AG04450 (cell line): ENCODE measurements at places on chromosomes 7 and 10.

DNA sequence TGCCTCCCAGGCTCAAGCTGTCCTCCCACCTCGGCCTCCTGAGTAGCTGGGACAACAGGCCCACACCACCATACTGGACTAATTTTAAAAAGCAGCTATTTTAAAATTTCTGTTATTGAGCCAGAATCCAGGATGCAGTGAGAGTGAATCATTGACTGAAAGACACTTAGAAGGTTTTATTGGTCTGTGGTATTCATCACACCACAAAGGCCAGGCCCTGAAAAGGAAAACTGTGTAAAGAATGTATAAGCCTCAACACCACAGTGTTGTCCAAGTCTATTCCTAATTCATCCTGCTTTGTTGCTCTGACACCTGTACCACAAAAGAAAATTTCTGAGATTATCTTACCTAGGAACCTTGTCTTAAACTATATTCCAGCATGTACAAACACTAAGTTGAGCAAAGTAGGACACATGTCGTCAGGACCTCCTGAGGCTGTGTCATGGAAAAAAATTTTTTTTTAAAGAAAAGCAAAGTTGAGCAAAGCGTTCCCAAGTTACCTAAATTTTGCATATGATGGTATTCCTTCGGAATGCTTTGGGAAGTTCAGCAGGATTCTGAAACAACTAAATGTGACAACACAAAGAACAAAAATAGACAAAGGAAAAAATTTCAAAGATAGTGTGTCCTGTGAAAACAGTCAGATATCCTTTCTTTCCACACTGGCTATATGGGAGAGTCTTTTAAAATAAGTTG is 129.6 kb upstream of the MKLN1 start:
- DNase-seq, result no peak

DNA sequence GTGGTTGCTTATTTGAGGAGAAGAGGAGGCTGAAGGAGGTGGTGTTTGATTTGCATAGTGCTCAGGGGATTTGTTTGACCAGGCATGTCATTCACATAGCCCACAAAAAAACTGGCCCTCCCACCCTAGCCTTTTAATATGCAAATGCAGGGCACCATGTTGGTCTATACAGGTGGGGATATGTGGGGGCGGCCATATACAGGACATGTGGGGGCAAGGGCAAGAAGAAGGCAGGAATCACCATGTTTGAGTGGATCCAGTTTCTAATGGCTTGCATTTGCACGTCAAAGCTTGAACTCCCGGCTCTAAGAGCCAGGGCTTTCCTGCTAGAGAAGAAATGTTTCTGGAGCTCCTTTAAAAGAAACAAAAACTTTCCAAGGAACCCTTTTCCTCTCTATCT is 541.0 kb downstream of the ZWINT start:
- DNase-seq, result no peak

- DNase-seq, result no peak
These were observed 35.1 kb upstream of the ING3 start for GRCh38 chr7:120915314-120916105.

DNA sequence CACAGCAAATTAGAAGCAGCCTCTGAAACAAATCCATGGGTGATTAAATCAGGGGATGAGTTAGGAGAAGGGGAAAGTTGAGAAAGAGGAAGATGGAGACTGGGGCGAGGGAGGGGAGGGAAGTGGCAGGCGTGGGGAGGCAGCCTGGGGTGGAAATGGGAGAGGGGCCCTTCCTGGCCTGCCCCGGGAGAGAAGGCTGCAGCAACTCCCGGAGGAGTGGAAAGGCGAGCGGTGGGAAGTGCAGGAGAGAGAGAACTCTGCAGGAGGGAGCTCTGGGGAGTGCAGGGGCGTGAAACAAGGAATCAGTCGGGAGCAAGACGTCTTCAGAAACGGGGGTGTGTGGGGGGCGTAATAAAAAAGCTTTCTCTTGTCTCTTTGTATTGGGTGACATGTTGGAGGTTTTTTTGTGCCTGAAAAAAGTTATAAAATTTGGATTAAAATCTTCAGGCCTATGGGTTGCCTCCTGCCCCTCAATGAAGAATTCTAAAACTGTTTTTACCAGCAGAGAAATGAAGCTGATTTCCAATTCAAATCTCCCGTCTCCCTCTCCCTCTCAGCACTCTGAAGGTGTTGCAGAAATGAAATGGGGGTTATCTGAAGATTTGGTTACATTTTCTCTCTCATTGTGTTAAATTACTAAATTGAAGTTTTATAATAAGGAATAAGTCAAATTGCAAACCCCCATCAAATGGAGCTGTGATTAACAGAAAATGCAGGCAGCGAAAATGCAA is 4.7 kb upstream of the UNCX start:
- no peak for DNase-seq
